ENCODE measurements at places on chromosomes 3 and 15.

- DNase-seq: no peak
Measured at GRCh38 chr3:42371776-42372175, 38.6 kb downstream of the LYZL4 start.

DNA sequence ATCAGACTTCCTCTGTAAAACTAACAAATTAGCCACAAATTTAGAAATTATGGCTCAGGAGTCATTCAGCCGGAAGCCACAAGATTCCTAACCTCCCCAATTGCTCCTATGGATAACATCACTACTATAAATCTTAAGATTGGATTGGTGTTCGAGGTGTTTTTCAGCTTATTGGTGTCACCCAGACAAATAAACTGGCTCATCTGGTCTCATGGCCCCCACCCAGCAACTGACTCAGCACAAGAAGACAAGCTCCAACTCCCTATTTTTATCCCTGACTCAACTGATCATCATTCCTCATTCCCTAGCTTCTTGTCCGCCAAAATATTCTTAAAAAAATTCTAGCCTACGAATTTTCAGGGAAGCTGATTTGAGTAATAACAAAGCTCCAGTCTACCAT is 135.1 kb upstream of the STRIT1 start:
- DNase-seq: no peak

- no peak for DNase-seq
Measured at GRCh38 chr3:19147905-19148767, at the start of gene KCNH8. TSS of gene KCNH8 (plus strand) at chr3:19148510. CDS start at chr3:19148720, 210 bp downstream.

DNA sequence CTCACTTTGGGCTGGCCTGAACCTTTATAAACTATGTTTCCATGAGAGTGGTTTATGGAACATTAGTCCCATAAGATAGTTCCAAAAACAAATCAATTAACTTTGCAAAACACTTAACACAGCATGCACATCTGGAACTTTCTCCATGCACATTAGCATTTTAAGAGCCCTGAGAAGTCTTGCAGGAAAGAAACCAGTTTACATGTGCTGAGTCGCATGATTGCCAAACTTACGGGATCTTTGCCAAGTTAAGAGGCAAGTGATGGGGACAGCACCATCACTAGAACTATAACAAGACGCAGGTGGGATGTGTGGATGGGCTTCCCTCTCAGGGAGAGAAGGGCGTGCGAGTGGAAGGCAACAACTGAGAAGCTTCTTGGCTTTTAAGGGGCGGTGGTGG is 20.7 kb downstream of the ADAMTS9 start:
- DNase-seq: no peak

- no peak for DNase-seq
Measured at GRCh38 chr15:31169558-31169957, 68.0 kb upstream of the TRPM1 start.

- DNase-seq: peak; percentile 7
Measured at GRCh38 chr3:125634336-125634950, 39.1 kb upstream of the OSBPL11 start.

- peak; percentile 51 for DNase-seq
Measured at GRCh38 chr3:158768361-158768787, 33.5 kb upstream of the MFSD1 start.

- peak; percentile 11 for DNase-seq
Measured at GRCh38 chr3:63193647-63194046, 84.5 kb upstream of the SYNPR start.

DNA sequence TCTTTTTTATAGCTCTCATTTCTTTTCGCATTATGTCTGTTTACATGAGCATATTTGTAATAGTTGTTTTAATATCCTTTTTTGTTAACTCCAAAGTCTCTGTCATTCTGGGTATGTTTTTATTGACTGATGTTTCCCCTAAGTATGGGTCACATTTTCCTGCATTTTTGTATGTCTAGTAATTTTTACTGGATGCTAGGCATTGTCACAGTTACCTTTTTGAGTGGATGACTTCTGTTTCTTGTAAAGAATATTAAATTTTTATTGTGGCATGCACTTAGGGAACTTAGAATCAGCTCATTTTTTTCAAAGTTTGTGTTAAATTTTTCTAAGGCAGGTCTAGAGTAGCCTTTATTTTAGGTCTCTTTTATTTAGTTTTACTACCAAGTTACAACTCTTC is 40.7 kb downstream of the ANAPC13 start:
- DNase-seq: no peak

- DNase-seq: no peak
Measured at GRCh38 chr3:39762537-39763070, 46.8 kb upstream of the MYRIP start.

GRCh38 chr3:187812496-187812895 is 67.2 kb upstream of the BCL6 start:
- DNase-seq: no peak

- DNase-seq: no peak
Measured at GRCh38 chr3:123764647-123765046, 119.5 kb downstream of the MYLK start.

- peak; percentile 46 for DNase-seq
Measured at GRCh38 chr3:153026026-153026425, 136.0 kb upstream of the RAP2B start.

DNA sequence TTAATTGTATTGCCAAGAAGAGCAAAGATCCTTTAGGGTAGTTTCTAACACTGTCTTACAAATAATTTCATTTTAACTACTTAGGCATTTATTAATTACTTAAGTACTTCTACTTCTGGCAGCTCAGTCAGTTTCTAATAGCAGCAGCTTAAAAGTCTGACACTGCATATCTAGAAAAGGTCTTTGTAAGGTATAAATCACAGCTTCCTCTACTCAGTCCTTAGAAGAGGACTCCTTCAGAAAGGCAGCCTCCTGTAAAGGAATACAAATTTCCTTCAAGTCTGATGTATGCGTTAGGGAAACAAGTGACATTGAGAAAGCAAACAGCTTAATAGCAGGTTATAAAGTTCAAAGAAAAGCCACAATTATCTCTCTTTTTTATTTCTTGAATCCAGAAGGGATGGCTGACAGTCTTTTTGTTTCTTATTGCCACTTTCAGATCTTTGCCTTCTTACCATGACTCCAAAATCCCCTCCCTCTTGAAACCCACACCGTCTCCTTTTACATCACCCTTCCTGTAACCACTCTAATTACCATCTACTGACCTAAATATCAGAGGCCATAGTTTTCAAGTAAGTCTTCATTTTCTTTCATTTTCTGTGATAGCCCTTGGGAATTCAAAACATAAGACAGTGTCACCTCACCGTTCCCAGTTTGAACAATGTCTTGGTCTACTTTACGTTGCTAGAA is 109.5 kb downstream of the CGGBP1 start:
- no peak for DNase-seq

GRCh38 chr3:156725682-156726081 is 51.3 kb downstream of the TIPARP start:
- no peak for DNase-seq

- DNase-seq: no peak
Measured at GRCh38 chr3:170277833-170278580, 55.8 kb downstream of the PRKCI start.

DNA sequence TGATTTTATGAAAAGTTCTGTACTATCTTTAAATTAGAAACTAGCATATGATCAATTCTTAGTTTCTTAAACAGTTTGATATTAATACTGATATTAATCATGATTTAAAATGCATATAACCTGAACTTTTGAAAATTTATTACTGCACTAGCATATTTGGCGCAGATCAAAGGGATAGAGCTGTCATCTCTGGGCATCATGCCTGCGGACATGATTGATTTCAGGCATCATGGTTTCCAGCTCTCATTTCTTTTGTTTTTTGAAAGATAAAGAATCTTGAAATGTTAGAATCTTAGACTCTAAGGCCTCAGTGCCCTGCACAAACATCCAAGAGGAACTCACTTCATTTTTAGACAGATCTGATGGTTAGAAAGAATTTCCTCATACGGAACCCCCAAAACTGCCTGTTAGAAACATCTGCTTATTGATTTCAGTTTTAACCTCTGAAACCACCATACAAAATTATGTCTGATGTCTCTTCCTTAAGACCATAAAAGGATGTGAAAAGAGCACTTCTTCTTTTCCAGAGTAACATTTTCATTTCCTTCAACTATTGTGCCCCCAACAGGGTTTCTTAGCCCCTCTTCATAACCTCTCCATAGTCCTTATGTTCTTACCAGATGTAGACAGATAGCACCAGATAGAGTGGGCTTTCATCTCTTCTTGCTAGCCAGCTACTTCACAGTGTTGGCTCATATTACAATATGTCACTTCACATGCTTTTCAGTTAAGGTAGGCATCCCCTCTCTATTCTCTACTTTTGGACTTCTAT is 110.8 kb downstream of the BBX start:
- no peak for DNase-seq

GRCh38 chr3:10845001-10845761 is 29.2 kb downstream of the SLC6A11 start:
- no peak for DNase-seq

- DNase-seq: no peak
Measured at GRCh38 chr3:105456017-105456416, 89.3 kb downstream of the ALCAM start.

GRCh38 chr3:24683090-24683489 is 188.4 kb upstream of the THRB start:
- no peak for DNase-seq

DNA sequence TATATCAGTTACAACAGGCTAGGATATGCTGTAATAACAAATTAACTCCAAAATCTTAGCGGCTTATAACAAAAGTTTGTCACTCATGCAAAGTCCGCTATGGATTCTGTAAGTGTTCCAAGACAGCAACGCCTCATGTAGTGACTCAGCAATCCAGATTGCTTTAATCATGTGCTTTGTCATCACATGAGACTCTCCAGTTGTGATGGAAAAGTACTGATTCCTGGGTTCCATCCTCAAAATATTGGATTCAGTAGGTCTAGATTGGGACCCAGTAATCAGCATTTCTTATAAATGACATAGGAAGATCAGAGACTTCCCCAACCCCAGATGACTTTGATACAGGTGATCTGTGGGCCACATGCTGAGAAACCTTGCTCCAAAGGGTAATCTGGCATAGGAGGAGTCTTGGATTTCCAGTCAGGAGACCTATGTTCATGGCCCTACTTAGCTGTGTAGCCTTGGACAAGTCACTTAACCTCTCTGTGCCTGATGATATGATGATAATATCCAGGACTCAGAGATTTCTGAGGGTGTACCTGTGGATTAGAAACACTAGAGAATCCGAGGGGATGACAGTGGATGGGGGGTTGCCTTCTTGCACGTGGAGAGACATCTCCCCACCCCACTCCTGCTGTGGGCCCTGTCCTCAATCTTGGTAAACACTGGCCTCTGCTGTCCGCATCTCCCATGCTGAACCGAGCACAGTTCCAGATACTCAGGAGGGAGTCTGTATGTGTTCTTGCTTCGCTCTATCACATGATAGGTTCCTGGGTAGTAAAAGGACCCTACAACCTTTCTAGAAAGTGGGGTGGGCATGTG is 65.5 kb downstream of the CORO2B start:
- DNase-seq: no peak

- DNase-seq: no peak
Measured at GRCh38 chr15:92383519-92384324, 10.0 kb upstream of the ST8SIA2 start.

DNA sequence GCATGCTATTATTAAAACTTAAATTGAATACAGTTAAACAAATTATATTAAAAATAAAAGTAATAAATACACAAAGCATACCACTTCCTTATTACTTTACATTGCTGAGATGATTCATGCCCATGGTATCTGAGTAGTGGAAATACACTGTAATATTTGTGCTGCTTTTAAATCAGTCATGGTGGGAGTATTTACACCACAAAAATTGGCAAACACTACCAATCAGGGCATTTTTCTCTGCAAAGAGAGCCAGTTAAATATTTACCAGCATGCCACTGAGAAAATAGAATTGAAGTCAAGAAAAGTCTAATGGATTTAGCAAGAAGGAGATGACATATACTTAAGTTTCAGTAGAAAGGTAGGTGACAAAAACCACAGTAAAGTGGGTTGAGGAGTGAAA is 19.6 kb downstream of the PPARG start:
- peak; percentile 72 for DNase-seq

- peak; percentile 34 for DNase-seq
Measured at GRCh38 chr3:138180375-138181029, 5.8 kb upstream of the DBR1 start.

GRCh38 chr3:140093742-140094141 is 158.8 kb downstream of the CLSTN2 start:
- peak; percentile 96 for DNase-seq

DNA sequence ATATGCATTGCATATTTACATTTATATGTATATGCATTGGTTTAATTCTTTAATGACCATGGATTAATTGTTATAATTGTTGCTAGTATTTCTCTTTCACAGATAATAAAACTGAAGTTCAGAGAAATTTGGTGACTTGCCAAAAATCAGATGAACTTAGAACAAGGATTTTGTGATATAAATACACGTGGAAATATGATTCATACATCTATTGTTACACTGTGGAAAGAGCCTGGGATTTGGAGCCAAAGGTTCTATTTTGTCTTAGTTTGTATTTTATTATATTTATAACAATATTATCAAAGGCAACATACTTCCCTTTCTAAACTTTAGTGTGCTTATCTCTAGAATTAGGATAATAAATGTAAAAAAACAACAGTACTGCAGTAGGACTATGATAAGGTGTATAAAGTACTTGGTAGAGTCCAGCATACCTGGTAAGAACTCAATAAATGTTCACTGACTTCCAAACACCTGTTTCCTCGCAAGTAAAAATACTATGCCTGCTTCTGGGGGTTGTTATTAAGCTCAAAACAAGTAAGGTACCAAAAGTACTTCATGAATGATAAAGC is 342.9 kb downstream of the THSD4 start:
- no peak for DNase-seq

- DNase-seq: no peak
Measured at GRCh38 chr3:89038869-89039268, 68.6 kb upstream of the EPHA3 start.

- DNase-seq: no peak
Measured at GRCh38 chr3:62467966-62468722, 94.8 kb upstream of the FEZF2 start.

- no peak for DNase-seq
Measured at GRCh38 chr3:195757438-195757770, 36.6 kb downstream of the MUC20 start.

- DNase-seq: no peak
Measured at GRCh38 chr3:112123548-112123947, 9.5 kb downstream of the GCSAM start.

GRCh38 chr15:99603828-99604227 is 38.0 kb downstream of the MEF2A start:
- no peak for DNase-seq

GRCh38 chr3:186785495-186786018 is 2.2 kb downstream of the EIF4A2 start:
- DNase-seq: no peak

- DNase-seq: peak; percentile 53
Measured at GRCh38 chr3:197151580-197151979, 122.0 kb upstream of the MELTF start.

- DNase-seq: no peak
Measured at GRCh38 chr3:5583920-5584319, 396.4 kb downstream of the EDEM1 start.

GRCh38 chr15:60932051-60932915 is 296.8 kb downstream of the RORA start:
- peak; percentile 49 for DNase-seq

GRCh38 chr3:62128051-62128450 is 245.3 kb downstream of the FEZF2 start:
- no peak for DNase-seq

GRCh38 chr3:29381595-29381994 is 100.7 kb downstream of the RBMS3 start:
- DNase-seq: peak; percentile 35

- DNase-seq: no peak
Measured at GRCh38 chr15:58548308-58549012, 116.7 kb downstream of the LIPC start.
